CD8-positive, alpha-beta memory T cell (primary cell): ENCODE measurements at places on chromosomes 16 and 17. TPM values are rescaled to one million over a fixed set of nuclear protein-coding genes. Genes with fewer than 3 reads are reported as not detected.
A peak's percentile ranks its signal among the peaks of the same experiment; 100 is the strongest.

Gene TOP3A
- 69.7 TPM for total RNA-seq

Gene CHST6
- 0.04 TPM for total RNA-seq

GRCh38 chr17:19409509-19409908 lies 1.5 kb upstream of the RNF112 start:
- H3K27me3 ChIP-seq = no peaks in the 10 kb centered on the region
- no peak overlapping the region for H3K4me3 ChIP-seq
- no peaks in the 10 kb centered on the region for H3K36me3 ChIP-seq

Gene TNP2
- not detected for total RNA-seq

Gene ANKRD40CL
- not detected for total RNA-seq

DNA sequence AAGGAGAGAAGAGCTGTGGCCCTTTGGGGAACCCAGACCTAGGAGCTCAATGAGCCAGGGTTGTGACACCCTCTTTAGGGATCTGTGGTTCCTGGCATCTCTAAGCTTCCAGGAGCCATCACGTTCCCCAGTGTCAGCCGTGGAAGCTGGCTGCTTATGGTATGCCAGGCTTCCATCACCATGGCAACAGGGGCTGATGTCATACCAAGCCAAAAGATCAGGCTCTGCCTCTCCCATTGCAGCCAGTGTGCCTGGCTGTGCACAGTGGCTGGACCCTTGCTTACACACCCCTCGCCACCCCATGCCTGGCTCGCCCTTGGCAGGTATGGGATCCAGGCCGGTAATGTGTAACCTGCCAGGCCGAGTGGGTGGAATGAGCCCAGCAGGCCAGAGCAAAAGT lies 91.1 kb downstream of the SSH2 start:
- no peaks in the 10 kb centered on the region for H3K36me3 ChIP-seq
- no peak overlapping the region for H3K4me3 ChIP-seq
- H3K27me3 ChIP-seq = no peaks in the 10 kb centered on the region
- H3K27ac ChIP-seq = no peak overlapping the region

- peaks cover 25% of the 10 kb centered on the region for H3K4me1 ChIP-seq
- H3K27ac ChIP-seq = peak overlapping the region; percentile 15
- H3K36me3 ChIP-seq = no peaks in the 10 kb centered on the region
- H3K27me3 ChIP-seq = no peaks in the 10 kb centered on the region
- DNase-seq = no peak
- H3K4me3 ChIP-seq = peak overlapping the region; percentile 5
Measured at GRCh38 chr17:30323895-30324319, 9.9 kb downstream of the TMIGD1 start.

- no peak for DNase-seq
- peaks cover 40% of the 10 kb centered on the region for H3K4me1 ChIP-seq
- peak overlapping the region; percentile 70 for H3K4me3 ChIP-seq
- peak overlapping the region; percentile 83 for H3K27ac ChIP-seq
Measured at GRCh38 chr16:88453611-88454522, 787 bp downstream of the ZFPM1 start.

Gene CD300LB
- 0.11 TPM for total RNA-seq

Gene NME3
- total RNA-seq = 36.5 TPM

Gene HSD3B7
- 2.1 TPM for total RNA-seq

GRCh38 chr17:265718-266117 lies 84.3 kb upstream of the DOC2B start:
- no peak overlapping the region for H3K4me3 ChIP-seq
- no peaks in the 10 kb centered on the region for H3K27me3 ChIP-seq
- DNase-seq = no peak
- H3K4me1 ChIP-seq = no peaks in the 10 kb centered on the region
- H3K36me3 ChIP-seq = no peaks in the 10 kb centered on the region

Gene SMIM36
- not detected for total RNA-seq

GRCh38 chr17:66702106-66702936 lies 132.6 kb upstream of the CACNG5 start:
- H3K27me3 ChIP-seq = no peaks in the 10 kb centered on the region
- H3K27ac ChIP-seq = no peak overlapping the region
- peaks cover 4% of the 10 kb centered on the region for H3K36me3 ChIP-seq
- H3K4me1 ChIP-seq = no peaks in the 10 kb centered on the region
- H3K4me3 ChIP-seq = no peak overlapping the region
- DNase-seq = no peak

Gene C16orf54
- total RNA-seq = 32.3 TPM

DNA sequence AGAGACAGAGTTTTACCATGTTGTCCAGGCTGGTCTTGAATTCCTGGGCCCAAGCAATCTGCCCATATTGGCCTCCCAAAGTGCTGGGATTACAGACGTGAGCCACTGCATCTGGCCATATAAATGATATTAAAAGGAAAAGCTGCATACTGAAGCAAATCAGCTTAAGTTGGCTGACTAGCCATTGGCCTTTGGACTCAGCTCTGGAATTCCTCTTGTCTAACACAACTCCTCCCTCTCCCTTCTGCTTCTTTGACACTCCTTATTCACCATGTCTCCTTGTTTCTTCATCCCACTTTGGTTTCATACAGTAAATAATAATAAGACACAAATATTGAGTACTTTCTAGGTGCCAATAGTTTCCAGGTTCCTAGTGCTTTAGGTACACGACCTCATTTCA lies 7.5 kb downstream of the KRT12 start:
- no peaks in the 10 kb centered on the region for H3K4me1 ChIP-seq
- no peaks in the 10 kb centered on the region for H3K36me3 ChIP-seq
- H3K4me3 ChIP-seq = no peak overlapping the region
- DNase-seq = no peak
- no peak overlapping the region for H3K27ac ChIP-seq
- no peaks in the 10 kb centered on the region for H3K27me3 ChIP-seq

DNA sequence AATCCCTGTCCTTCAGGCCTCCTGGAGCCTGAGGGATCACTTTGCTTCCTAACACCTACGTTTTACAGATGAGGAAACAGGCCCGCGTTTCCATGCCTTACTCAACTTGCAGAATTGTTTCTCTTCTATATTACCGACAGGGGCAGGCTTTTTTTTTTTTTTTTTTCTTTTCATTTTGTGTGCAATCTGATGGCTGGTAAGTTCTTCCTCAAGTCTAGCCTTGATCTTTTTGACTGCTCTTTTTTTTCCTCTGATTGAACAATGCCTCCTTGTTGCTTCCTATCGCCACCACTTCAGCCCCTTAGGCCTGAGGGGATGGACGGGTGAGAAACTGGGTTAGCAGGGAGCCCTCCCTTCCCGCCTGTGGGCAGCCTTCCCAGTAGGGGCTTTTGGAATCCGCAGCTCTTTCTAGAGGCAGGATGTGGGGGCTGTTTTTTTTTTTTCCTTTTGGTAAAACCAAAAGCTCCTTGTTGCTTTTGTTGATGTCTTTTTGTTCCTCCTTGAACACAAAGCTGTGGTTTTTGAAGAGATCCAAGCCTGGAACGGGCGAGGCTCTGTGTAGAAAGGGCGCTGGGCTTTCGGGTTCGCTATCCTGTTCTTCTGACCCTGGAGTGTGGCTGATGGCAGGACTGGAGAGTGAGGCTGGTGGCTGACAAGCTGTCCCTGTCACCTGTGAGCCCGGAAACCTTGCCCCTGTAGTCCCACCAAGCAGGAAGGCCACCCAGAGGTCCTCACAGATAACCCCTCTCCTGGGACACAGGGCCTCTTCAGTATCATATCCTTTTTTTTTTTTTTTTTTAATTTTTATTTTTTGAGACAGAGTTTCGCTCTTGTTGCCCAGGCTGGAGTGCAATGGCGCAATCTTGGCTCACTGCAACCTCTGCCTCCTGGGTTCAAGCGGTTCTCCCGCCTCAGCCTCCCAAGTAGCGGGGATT lies 14.0 kb downstream of the LASP1 start:
- peaks cover 43% of the 10 kb centered on the region for H3K36me3 ChIP-seq
- H3K27ac ChIP-seq = peak overlapping the region; percentile 20
- H3K4me1 ChIP-seq = peaks cover 97% of the 10 kb centered on the region
- no peaks in the 10 kb centered on the region for H3K27me3 ChIP-seq

Gene PNMT
- total RNA-seq = not detected

Gene LDHD
- not detected for total RNA-seq

DNA sequence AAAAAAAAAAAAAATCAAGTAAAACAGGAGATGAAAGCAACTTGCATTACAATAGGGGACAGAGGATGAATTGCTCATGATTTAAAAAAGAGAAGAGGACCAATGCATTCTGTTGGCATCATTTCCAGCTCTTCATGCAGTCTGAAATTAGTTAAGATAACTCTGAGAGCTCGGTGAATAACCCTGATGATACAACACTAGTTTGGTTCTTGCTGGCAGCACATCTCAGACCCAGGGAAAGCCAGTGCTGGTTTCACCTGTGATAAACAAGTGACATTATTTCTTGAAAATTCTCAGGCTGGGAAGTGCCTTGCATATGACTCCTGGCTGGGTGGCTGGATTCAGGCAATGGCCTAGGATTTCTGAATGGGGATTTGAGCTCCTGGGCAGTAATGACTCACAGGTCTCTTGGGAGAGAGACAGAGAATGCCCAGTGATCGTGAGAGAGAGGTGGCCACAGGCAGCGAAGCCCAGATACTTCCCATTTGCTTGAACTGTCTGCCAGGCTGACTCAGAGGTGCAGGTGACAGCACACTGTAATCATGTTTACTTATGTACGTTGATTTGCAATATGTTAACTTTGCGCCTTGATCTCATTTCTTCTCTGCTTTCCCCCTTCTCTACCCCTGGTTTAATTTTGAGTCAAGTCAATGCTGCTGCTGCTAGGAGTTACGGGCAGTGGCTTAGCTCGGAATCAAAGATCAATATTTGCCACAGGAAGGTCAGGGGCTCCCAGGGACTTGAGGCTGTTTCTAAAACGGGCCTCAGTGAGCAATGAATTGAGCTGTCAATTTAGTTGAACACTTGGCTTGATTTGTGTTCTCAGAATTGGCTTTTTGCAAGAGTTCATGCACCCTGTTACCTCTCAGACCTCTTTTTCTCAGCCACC lies 27.1 kb downstream of the ARSG start:
- H3K36me3 ChIP-seq = no peaks in the 10 kb centered on the region
- DNase-seq = no peak
- peaks cover 36% of the 10 kb centered on the region for H3K4me1 ChIP-seq
- H3K27ac ChIP-seq = no peak overlapping the region
- no peaks in the 10 kb centered on the region for H3K27me3 ChIP-seq
- H3K4me3 ChIP-seq = no peak overlapping the region

DNA sequence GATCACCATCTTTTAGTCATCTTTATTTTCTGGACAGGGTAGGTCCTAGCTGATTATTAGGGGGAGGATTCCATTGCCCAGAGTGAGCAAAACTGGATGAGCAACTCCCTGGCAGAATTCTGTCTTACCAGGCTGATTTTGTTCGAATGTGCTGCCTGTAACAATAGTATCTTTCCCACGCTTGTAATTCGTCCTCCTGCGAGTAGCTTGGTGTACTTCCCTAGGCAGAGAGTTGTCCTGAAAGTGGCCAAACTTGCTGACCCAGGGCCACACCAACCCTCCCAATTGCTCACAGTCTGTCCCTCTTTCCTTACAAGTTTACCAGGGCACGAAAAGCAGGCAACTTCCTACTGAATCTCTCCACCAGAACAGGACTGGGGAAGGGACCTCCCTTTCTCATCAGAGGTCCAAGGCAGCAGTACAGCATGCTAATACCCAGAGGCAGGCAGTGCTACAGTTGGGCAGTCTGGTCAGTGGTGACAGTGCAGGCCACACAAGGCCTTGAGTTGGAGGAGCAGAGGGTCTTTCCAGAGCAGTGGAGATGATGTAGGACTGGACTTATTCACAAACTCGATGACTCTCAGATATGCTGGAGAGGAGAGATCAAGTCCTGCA lies 67.8 kb upstream of the NLK start:
- no peaks in the 10 kb centered on the region for H3K36me3 ChIP-seq
- no peak overlapping the region for H3K4me3 ChIP-seq
- H3K4me1 ChIP-seq = no peaks in the 10 kb centered on the region
- H3K27ac ChIP-seq = no peak overlapping the region
- no peaks in the 10 kb centered on the region for H3K27me3 ChIP-seq

DNA sequence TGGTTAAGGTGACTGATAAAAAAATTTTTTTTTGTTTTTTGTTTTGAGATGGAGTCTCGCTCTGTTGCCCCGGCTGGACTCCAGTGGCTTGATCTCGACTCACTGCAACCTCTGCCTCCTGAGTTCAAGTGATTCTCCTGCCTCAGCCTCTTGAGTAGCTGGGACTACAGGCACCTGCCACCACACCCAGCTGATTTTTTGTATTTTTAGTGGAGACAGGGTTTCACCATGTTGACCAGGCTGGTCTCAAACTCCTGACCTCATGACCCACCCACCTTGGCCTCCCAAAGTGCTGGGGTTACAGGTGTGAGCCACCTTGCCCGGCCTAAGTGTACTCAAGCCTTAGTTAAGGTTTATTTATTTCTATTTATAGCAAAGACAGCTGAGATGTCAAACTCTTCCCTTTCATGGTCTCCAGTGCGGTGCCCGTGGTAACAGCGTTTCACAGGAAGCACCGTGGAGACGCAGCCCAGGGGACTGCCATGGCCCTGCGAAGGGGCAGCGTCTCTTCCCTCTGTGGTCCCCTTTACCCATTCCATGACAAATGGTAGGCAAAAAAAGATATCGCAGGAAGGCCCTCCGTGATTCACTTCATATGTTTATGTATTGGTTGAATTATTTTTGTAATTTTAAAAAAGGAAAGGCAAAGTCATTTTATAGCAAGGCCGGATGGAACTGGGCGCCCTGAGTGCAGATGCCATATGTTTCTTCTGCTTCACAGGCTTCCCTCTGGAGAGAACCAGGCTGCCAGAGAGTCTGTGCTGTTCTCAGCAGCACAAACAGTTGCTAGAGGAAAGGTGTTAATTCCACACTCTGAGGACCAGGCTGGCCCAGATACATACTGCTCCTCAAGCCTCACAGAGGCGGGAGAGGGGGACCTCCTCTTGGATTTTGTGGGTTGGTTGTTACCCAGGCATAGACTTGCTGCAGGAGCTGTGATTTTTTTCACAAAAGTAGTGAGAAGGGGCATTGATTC lies 29.2 kb downstream of the DDX19A start:
- peaks cover 10% of the 10 kb centered on the region for H3K4me1 ChIP-seq
- H3K36me3 ChIP-seq = peaks cover 14% of the 10 kb centered on the region
- no peak for DNase-seq
- H3K27me3 ChIP-seq = no peaks in the 10 kb centered on the region
- H3K4me3 ChIP-seq = no peak overlapping the region

Gene PIRT
- total RNA-seq = not detected

DNA sequence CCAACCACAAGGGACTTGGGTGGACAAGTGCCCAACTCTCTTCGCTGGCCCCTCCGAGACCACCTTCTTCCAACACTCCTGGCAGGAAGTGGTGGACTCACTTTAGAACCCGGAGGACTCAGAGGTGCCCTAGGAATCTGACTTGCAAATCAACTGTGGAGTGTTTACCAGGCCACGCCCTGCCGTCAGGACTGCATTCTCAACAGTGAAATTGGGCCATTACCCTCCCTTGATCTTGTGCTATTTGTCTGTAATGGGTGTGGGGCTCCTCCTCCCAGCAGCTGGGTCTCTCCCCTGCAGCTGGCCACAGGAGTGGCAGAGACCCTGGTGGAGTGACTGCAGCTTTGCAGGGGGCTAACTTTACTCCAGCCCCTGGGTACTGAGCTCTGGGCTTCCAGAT lies 212.2 kb upstream of the RPL38 start:
- H3K27me3 ChIP-seq = no peaks in the 10 kb centered on the region
- H3K36me3 ChIP-seq = no peaks in the 10 kb centered on the region
- H3K27ac ChIP-seq = no peak overlapping the region
- DNase-seq = no peak

Gene ST6GALNAC1
- not detected for total RNA-seq

- no peak overlapping the region for H3K4me3 ChIP-seq
- no peak overlapping the region for H3K27ac ChIP-seq
- H3K4me1 ChIP-seq = peaks cover 26% of the 10 kb centered on the region
- DNase-seq = no peak
- H3K27me3 ChIP-seq = no peaks in the 10 kb centered on the region
Measured at GRCh38 chr16:27429981-27430441, 28.0 kb downstream of the IL21R start.

GRCh38 chr17:58985971-58986370 lies 120.7 kb downstream of the TRIM37 start:
- no peaks in the 10 kb centered on the region for H3K4me1 ChIP-seq
- DNase-seq = no peak
- no peak overlapping the region for H3K27ac ChIP-seq
- no peak overlapping the region for H3K4me3 ChIP-seq
- no peaks in the 10 kb centered on the region for H3K27me3 ChIP-seq
- no peaks in the 10 kb centered on the region for H3K36me3 ChIP-seq
